ENCODE measurements at places on chromosomes 13 and 19. TPM values are rescaled to one million over a fixed set of nuclear protein-coding genes. Genes with fewer than 3 reads are reported as not detected.

KBTBD7 gene
- 11.1 TPM for total RNA-seq

ZNF99 gene
- not detected for total RNA-seq

CD209 gene
- total RNA-seq, result 0.28 TPM

SERTM1 gene
- total RNA-seq, result not detected

LGALS7B gene
- total RNA-seq, result not detected

- DNase-seq, result no peak
Observed at GRCh38 chr13:46905249-46905648, 8.4 kb upstream of the HTR2A start.

DNA sequence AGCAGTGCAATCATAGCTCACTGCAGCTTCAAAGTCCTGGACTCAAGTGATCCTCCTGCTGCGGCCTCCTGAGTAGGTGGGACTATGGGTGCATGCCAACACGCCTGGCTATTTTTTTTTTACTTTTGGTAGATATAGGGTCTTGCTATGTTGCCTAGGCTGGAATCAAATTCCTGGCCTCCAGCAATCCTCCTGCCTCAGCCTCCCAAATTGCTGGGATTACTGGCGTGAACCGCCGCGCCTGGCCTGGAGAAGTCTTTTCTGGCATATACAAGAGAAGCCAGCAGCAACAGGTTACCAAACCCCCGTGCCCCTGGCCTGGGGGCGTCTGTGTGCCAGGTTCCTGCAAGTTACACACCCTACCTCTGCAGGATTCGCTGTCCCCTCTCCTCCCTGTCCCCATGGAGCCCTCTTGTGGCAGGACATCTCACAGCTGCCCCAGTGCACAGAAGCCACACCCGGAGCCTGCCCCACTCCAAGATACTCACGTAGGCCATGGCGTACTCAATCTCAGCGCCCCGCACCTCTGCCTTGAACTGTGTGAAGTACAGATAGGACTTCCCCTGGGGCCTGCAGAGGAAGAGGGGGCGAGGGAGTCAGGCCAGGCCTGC lies 9.9 kb downstream of the MYDGF start:
- no peak for DNase-seq

- DNase-seq, result no peak
Observed at GRCh38 chr13:77222000-77222690, 104.7 kb downstream of the MYCBP2 start.

DNA sequence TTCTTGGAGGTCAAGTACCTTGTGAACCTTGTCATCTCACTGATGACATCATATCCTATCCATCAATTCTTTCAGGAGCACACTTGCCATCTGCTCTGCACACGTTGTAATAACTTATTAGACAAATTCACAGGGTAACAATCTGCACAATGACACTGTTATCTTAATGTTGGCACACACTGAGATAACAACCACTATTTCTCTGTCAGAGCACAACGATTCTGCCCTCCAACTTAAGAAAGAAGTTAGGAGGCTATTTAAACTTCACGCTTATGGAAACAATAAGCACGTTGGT lies 351.3 kb downstream of the DACH1 start:
- no peak for DNase-seq

DNA sequence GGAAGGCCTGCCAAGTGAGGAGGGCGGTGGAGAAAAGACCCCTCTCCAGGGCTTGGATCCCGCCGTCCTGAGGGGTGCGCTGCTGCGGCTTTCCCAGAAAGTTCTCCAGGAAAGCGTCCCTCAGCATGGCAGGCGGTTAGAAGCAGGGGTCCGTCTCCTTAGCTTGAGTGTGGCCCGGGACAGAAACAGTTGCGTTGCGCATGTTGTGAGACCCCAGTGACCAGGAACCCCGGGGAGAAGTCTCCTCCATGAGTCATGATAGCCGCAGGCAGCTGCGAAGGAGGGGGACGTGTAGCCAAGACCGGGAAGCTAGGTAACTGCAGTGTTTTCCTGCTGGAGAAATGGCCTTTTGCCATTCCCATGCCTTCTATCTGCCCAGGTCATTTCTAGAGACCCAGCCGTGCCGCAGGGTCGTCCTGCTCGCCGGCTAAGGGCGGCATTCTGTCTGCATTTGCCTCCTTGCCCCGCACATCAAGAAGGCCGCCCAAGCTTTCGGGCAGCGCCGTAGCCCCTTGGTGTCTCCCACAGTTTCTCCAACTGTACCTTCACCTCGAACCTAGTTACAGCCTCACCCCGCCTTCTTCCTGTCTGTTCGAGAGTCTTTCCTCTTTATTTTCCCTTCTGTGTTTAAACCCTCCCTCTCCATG lies 64.3 kb downstream of the TM9SF2 start:
- no peak for DNase-seq

DNA sequence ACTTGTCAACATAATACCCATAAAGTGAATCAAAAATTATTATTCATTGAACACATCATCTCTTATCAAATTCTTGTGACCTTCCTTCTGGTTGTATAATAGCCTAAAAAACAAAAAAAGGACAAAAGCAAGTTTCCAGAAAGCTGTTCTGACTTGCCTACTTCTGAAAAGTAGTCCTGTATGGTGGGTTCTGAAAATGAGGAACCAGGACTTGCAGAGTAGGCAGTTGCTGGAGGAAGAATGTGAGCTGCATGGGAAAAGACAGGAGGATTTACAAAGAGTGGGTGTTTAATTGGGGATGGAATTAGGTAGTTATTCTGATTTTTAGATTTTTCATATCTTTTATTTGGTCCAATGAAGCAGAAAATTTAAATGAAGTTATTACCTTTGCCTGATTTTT lies 56.7 kb downstream of the RCBTB2 start:
- no peak for DNase-seq

MIR17HG gene
- 12.7 TPM for total RNA-seq

PDE4C gene
- 0.52 TPM for total RNA-seq

- no peak for DNase-seq
Observed at GRCh38 chr13:31970231-31970930, 61.2 kb upstream of the FRY start.

ZNF101 gene
- total RNA-seq, result 156 TPM

DNA sequence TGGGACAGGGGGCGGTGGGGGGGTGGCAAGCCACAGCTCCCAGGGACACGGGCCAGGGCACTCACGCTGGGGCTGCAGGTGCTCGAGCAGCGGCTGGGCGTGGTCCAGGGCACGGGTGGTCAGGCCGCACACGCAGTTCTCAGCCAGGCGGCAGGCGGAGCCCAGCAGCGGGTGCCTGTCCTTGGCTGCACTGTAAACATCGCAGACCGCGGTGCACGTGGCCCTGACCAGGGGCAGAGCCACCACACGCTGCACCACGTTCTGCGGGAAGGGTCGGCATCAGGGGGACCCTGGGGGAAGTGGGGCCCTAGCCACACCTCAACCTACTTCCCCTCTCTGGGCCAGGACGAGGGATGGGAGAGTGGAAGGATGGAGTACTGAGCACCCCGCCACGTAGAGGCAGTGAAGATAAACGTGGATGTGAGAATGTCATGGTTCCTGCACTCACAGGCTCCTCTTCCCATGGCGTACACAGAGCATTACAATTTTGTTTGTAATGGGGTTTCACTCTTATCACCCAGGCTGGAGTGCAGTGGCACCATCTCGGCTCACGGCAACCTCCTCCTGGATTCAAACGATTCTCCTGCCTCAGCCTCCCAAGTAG lies 3.4 kb downstream of the PLIN5 start:
- DNase-seq, result no peak

Measured in CD4-positive, alpha-beta memory T cell (primary cell).